ENCODE measurements at places on chromosomes 12 and 14.
A peak's percentile ranks its signal among the peaks of the same experiment; 100 is the strongest.

DNA sequence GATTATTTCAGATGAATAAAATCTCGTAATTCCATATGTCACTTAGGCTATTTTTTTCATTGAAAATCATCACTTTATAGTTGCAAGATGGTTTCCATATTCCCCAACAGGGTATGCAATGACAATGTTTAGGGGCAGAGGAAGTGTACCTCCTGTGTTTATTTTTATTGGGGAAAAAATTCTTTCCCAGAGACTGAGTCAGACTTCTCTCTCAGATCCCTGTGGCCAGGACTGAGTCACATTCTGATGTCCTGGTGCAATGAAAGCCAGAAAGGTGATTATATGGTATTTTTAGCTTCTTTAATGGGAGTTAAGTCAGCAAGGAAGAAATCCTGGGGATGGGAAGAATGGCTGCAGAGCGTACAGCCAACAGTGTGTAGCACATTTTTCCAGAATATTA is 196.9 kb upstream of the ALG10 start:
- DNase-seq, result no peak

DNA sequence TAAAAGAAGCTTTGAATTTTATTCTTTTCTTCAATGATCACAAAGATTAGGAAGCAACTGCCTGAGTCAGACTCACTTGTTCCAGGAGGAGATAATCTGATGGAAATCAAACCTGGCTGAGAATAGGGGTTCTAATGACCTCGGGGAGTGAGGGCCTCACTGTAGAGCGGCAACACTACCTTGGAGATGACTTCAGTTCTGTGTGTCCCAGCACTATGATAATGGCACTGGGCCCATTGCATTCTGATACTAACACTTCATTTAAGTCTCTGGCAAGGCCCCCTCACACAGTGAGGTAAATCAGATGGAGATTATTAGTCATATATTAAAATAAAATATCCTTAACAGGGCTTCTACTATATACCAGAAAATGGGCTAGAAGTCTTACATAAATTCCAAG is 233.3 kb upstream of the EGLN3 start:
- no peak for DNase-seq

- peak; percentile 59 for DNase-seq
Measured at GRCh38 chr14:50943943-50944646, at the start of gene PYGL. PYGL (minus strand) TSS chr14:50944483; CDS start chr14:50944403, 80 bp downstream.

- DNase-seq, result peak; percentile 83
Measured at GRCh38 chr12:64679487-64680001, 69.2 kb downstream of the RASSF3 start.

DNA sequence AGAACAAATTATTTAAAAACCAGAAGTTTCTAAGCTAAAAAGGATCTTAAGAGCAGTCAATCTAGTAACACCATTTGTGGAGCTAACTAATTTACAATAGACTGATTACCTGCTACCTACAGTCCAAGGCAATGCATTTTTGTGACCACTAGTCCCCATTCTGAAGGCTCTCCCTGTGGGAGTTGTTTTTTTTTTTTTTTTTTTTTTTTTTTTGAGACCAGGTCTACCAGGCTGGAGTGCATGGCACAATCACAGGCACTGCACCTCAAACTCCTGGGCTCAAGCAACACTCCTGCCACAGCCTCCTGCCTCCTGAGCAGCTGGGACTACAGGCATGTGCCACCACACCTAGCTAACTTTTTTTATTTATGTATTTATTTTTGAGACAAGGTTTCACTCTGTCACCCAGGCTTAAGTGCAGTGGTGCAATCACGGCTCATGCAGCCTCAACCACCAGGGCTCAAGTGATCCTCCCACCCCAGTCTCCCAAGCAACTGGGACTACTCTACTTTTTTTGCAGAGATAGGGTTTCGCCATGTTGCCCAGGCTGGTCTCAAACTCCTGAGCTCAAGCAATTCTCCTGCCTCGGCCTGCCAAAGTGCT is 3.9 kb downstream of the GNPTAB start:
- no peak for DNase-seq

GRCh38 chr12:51829641-51830040 is 18.9 kb downstream of the FIGNL2 start:
- DNase-seq, result no peak

DNA sequence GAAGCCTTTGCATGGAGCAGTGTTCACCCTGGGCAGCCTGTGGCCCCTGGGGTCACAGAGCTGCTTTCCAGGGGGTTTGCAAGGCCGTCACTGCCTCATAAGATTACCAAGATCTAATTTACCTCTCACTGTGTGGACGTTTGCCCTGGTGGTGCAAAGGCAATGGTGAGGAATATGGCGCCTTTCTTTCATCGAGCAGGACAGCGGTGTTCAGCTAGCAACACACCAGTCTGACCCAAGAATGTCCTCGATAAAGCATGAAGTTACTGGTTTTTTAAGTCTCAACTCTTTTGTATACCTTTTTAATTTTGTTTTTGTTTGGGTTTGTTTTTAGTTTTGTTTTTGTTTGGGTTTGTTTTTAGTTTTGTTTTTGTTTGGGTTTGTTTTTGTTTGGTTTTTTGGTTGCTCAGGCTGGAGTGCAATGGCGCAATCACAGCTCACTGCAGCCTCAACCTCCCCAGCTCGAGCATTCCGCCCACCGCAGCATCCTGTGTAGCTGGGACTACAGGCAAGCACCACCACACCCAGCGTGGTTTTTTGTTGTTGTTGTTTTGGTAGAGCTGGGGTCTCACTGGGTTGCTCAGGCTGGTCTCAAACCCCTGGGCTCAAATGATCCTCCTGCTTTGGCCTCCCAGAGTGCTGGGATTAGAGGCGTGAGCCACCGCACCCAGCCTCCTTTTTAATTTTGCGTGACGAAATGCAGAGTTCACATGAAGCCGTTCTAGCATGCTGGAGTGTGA is 57.9 kb downstream of the PPP2R5C start:
- DNase-seq, result no peak

GRCh38 chr14:78598046-78598920 is 428.1 kb downstream of the NRXN3 start:
- peak; percentile 69 for DNase-seq

DNA sequence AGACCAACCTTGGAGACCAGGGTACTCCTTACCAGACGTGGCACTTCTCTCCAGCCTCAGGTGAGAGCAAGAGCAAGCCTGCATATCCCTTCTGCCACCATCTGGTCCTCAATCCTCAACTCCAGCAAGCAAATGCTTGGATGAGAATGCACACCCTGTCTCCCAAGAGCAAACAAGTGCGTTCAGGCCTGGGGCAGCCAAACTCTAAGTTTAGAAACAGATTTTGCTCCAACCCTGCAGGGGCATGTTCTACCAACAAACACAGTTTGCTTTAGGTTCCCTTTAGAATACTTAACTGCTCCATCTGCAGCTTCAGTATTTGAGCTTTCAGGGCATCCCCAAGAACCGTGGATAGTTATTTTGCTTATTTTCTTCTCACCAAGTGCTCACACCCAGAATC is 55.9 kb upstream of the FICD start:
- DNase-seq, result no peak

- DNase-seq, result no peak
Measured at GRCh38 chr14:23881282-23881681, 72.3 kb upstream of the DHRS4 start.

DNA sequence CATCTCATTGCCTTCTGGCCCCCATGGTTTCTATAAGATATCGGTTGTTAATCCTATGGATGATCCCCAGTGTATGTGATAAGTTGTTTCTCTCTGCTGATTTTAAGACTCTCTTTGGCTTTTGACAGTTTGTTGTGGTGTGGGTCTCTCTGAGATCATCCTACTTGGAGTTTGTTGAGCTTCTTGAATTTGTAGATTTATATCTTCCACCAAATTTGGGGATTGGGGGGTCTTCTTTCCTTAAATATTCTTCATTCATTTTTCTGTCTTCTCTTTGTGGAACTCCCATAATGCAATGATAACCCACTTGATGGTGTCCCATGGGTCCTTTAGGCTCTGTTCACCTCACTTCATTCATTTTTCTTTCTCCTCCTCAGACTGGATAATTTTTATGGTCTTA is 20.0 kb upstream of the BBS10 start:
- DNase-seq, result no peak

DNA sequence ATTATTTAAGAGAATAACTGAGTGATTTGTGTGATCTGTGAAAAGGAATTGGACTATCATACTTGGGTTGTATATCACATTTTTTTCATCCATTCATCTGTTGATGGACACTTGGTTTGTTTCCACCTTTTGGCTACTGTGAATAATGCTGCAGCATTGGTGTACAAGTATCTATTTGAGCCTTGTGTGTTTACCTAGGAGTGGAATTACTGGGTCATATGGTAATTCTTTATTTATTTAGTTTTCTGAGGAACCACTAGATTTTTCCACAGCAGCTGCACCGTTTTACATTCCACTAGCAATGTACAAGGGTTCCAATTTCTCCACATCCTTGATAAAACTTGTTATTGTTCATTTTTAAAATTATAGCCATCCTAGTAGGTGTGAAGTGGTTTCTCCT is 56.1 kb downstream of the APAF1 start:
- no peak for DNase-seq

GRCh38 chr12:5621329-5621728 is 189.4 kb downstream of the NTF3 start:
- no peak for DNase-seq

DNA sequence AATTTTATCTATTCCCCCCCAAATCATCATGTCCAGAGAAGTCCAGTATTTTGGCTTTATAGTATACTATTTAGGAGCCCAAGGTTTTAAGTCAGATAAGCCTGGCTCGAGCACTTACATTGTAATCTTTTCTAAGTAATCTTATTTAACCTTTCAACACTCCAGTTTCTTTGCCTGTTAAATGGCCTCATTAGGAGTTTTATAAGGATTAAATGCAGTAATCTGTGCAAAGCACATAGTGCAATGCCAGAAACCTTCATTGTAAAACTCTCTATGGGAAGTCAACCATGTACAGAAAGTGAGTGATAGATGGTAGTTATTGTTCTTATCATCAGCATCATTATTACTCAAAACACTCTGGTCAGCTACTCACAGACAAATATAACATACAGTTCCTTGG is 1330.4 kb downstream of the SLC16A7 start:
- no peak for DNase-seq

DNA sequence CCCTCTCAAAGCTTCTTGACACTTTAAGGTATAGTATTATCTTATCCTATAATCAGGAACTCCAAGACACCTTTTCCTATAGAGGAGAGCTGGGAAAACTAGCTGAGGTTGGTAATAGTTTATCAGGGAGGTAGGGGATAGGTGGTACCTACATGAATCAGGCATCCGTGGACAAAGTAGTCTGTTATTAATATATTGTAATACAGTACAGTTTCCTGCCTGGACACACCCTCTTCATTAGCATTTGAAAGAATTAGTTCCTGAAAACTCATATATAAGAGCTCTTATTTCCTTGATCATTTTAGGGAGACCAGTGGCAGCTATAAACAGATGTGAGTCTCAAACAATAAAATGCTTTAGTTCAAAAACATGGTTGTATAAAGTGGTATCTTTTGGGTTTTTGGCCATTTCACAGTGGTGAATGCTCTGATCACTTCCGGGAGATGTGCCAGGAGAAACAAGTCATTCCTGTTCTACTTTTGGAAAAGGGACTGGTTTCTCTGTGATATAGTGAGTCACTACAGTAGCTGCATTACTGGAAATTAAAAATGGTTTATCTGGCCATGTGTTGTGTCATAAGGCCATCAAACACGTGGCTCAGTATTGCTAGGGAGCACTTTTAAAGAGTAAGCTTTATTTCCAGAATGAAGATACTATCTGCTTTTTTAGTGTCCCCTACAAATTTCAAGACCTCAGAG is 98.1 kb downstream of the KLRB1 start:
- peak; percentile 56 for DNase-seq

DNA sequence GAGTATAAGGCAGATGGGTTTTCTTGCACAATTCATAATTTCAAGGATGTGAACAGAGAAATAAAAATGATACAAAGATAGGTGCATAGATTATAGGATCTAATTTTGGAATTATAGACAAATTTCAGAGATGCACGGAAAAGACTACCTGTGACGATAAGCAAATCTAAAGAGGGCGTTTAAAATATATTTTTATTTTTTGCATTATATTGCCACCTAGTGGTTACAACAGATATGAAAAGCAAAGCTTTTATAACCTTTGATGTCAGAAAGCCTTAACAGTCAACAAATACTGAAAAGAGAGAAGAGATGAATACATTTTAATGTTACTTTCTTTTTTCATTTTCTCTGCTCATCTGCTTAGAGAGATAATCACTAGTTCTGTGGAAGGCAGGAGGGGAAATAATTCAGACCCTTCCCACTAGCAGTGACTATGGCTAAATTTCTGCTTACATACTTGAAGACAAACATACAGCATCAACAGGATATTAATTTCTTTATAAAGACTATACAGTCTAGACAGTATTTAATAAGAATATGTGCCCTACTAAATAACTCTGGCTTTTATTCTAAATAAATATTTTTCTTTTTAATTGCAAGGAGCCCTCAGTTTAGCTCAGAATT is 46.3 kb downstream of the NTS start:
- peak; percentile 53 for DNase-seq

- DNase-seq, result peak; percentile 28
Measured at GRCh38 chr14:81435391-81436295, 35.5 kb upstream of the STON2 start.

- DNase-seq, result no peak
Measured at GRCh38 chr12:108414021-108414420, 74.9 kb upstream of the CMKLR1 start.
